ENCODE measurements at places on chromosomes 3 and 15. TPM values are rescaled to one million over a fixed set of nuclear protein-coding genes. Genes with fewer than 3 reads are reported as not detected.

DNA sequence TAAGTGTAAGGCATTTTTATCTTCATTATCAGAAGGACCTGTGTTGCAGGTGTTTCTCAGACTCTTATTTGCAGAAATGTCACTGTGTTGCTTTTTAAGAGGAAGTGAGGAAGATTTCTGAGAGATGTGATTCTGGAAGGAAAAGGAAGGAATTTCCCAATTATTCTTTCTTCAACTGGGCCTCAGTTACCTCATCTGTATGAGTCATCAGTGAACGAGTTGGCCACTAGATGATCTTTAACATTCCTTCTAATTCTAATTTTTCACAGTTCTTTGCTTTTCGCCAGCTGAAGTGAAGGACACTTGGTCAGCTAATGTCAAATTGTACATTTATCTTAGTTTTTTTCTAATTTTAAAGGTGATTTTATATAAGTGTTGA, 28.9 kb downstream of the CLEC3B start:
- no peaks in the 10 kb centered on the region for H3K36me3 ChIP-seq
- no peak overlapping the region for H3K4me3 ChIP-seq
- H3K27me3 ChIP-seq, result peaks cover under 1% of the 10 kb centered on the region
- H3K27ac ChIP-seq, result no peak overlapping the region

DNA sequence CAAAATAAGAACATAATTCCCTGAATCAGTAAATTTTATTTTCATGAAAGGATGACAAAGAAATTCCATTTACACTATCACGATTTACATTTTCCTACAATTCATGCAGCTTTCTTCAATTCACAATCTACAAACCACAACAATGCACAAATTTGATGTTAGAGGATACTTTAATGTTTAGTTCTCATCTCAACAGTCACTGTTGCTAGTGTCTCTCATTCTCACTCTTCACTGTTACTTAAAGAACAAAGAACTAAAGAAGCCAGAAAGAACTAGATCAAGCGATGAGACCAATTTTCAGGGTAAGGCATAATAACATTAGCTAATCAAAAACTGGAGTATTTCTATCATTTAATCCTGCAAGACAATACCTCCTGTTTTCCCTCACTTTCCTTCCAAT, 73.5 kb downstream of the TBL1XR1 start:
- H3K27me3 ChIP-seq, result no peaks in the 10 kb centered on the region
- no peak overlapping the region for H3K4me3 ChIP-seq
- H3K27ac ChIP-seq, result no peak overlapping the region
- DNase-seq, result no peak
- H3K36me3 ChIP-seq, result peaks cover 7% of the 10 kb centered on the region
- H3K4me1 ChIP-seq, result peaks cover 7% of the 10 kb centered on the region

ZNF385D gene
- 3.2 TPM for total RNA-seq

DNA sequence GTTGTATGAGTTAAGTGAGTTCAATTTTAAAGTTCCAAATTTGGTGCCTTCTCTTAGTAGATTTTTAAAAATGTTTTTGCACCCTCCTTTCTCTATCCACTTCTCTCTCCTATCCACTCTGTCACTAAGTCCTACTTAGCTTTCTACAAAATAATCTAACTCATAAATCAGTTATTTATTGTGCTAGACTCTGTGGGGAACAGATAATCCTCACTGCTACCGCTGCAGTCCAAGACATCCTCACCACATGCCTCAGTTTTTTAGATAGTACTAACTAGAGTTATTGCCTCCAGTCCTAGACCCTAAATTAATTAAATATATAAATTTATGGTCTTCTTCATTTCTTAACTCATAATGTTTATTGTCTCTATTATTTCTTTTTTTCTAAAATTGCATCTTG, 576.3 kb downstream of the GRM7 start:
- H3K36me3 ChIP-seq, result no peaks in the 10 kb centered on the region
- no peak for DNase-seq
- no peaks in the 10 kb centered on the region for H3K4me1 ChIP-seq
- H3K4me3 ChIP-seq, result no peak overlapping the region
- H3K27ac ChIP-seq, result no peak overlapping the region

DNA sequence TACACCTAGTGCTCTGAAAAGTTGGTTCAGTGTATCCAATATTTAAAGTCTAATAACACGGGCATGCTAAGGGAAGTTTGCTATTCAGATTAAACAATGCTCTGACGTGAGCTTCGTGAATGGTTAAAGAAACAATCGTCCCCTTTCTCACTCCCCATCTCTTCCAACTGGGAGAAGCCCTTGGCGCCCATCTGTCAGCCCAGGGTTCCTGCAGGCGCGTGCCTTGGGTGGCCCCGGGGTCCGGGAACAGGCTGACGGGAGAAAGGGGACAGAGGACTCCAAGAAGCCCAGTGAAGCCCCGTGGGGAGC, 413 bp downstream of the SEC22C start:
- no peaks in the 10 kb centered on the region for H3K36me3 ChIP-seq
- no peaks in the 10 kb centered on the region for H3K27me3 ChIP-seq
- DNase-seq, result no peak
- H3K4me1 ChIP-seq, result peaks cover 32% of the 10 kb centered on the region
- peak overlapping the region; percentile 76 for H3K4me3 ChIP-seq
- H3K27ac ChIP-seq, result peak overlapping the region; percentile 90

RGMA gene
- 3.1 TPM for total RNA-seq

DNA sequence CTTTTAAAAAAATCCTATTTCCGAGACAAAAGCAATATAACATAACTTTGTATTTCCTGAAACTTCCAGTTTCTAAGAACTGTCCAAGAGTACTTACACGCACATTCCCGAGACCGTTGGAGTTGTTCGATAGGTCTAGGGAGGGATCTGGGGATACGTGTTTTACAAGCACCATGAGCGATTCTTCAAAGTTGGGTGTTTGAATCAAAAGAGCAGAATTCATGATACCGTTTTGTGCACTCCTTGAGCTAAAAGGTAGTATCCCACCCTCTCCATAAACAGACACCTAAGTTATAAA, 700 bp upstream of the EDEM1 start:
- H3K36me3 ChIP-seq, result no peaks in the 10 kb centered on the region
- peak overlapping the region; percentile 97 for H3K4me3 ChIP-seq
- no peak for DNase-seq
- no peaks in the 10 kb centered on the region for H3K27me3 ChIP-seq

DNA sequence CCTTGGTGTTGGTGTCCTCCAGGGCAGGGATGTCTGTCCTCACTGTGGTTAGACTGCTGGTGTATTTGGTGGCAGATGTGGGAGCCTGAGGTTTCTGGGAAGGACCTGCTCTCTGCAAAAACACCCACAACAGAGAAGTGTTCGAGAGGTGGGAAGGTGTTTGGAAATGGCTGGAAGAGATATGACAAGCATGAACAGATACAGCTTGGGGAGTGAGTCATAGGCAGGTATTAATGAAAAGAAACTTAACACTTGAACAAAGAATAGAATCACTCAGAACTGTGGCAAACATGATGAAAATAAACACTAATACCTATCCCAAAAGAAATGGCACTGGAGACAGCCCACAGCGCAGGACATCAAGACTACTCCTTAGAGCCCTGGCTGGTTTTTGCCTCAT, 192.4 kb upstream of the RORA start:
- H3K36me3 ChIP-seq, result no peaks in the 10 kb centered on the region
- H3K4me1 ChIP-seq, result no peaks in the 10 kb centered on the region
- no peak for DNase-seq
- H3K27ac ChIP-seq, result no peak overlapping the region

DNA sequence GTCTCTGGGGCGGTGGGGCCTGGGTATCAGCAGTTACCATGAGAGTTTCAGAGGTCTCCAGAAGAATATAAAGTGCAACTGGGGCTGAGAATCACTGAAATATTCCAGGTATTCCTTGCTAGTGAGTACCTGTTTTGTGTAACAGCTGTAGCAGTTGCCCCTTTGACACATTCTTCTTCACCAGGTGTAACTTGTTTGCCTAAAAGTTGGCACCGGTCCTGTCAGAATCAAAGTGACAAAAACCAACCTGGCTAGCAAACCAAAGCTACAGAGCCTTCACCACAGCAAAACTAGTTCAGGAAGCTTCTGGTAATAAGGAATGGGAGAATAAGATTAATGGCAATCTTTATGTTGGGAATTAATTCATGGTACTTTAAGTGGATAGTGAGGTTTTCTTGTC, 296.0 kb downstream of the NAALADL2 start:
- no peak overlapping the region for H3K27ac ChIP-seq
- no peak for DNase-seq
- H3K36me3 ChIP-seq, result no peaks in the 10 kb centered on the region
- H3K27me3 ChIP-seq, result no peaks in the 10 kb centered on the region
- H3K4me3 ChIP-seq, result no peak overlapping the region

- H3K27me3 ChIP-seq, result no peaks in the 10 kb centered on the region
- peak overlapping the region; percentile 28 for H3K27ac ChIP-seq
- DNase-seq, result no peak
Observed at GRCh38 chr15:98729446-98730042, 81.2 kb downstream of the IGF1R start.

BNIP2 gene
- 232 TPM for total RNA-seq
